ENCODE measurements at places on chromosomes 1 and 21. TPM values are rescaled to one million over a fixed set of nuclear protein-coding genes. Genes with fewer than 3 reads are reported as not detected.

DNA sequence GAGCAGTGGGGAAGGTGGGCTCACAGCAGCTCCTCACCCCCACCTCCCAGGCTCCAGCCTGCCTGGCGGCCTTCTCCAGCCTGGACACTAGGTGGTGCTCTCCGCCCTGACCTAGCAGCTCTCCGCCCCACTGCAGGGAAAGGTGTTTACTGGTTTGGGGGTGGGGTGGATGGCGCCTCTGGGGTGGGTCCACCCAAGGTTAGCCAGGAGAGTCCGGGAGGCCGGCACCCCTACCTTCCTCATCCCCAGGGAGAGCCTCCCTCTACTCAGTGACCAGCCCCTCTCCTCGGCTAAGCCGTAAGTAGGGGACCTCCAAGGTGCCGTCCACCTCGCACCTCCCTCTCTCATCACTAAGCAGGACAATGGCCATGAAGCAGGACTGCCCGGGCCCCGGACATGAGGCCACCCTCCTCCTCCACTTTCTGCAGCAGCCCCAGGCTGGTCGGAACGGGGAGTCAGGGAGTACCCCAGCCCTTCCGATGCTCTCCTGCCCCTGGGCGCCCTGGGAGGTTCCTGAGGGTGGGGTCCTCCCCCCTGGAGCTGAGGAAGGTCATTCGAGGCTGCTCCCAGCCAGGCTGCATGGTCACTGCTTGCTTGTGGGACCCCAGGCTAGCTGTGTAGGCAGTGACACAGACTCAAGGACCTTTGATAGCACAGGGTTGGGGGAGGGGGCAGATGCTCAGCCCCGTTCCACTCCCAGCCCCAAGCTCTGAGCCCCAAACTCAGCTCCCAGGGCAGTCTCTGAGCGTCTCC lies 101.4 kb upstream of the VAMP3 start:
- peak; percentile 31 for DNase-seq

The CBR3 gene
- 1.7 TPM for total RNA-seq

- DNase-seq = no peak
Measured at GRCh38 chr1:7303554-7304317, 467.4 kb upstream of the VAMP3 start.

DNA sequence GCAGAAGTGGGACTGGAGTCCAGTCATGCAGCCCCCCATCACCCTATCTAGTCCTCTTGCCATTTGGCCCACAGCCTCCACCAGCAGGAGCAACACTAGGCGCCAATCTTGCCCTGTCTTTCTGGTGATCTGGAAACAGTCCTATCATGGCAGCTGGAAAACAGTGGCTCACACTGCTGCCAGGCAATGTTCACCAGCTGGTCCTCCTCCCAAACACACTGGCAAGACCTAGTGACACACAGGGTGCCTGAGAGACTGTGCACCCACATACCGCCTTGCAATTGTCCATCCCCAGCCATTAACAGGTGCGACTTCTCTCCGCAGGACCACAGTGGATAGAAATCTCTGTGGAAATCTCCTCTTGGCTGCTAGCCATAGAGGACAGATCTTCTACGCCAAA lies 105.5 kb downstream of the HIVEP3 start:
- no peak for DNase-seq

DNA sequence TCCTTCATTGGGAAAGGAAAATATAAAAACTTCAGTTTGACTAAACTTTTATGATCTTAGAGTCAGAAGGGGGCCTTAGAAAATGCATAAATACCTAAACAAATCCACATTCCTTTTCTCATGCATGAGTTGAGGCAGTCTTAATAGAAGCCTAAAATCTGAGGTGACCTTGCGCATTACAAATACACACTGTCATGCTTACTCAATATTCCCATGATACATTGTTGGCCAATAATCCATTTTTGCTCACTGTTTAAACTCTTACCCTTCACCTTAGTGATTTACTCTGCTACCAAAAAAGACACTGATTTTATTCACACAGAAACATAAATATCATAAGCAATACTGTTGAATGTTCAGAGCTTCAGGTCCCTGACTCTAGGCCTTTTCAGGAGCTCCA lies 19.1 kb upstream of the TMCO1 start:
- no peak for DNase-seq

DNA sequence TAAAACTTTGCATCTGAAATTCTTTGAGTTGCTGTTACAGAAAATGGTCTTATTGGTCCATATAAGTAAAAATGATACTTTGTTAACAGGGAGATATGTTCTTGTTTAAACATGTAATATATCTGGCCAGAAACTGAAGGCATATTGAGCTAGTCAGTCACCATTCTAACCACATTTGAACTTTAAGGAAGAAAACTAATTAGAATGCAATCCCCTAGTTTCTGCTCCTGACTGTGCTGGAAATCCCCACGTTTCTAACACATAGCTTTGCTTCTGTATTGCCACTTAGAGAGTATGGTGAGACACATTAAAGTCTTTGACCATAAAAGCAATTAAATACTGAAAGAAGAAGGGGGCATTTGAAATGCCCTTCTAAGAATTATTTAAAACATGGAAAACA lies 32.1 kb upstream of the HIVEP3 start:
- no peak for DNase-seq

The DSCAM gene
- not detected for total RNA-seq

- DNase-seq = no peak
Measured at GRCh38 chr1:206834711-206835110, 30.7 kb upstream of the IL20 start.

The S100A5 gene
- total RNA-seq = 6.0 TPM

DNA sequence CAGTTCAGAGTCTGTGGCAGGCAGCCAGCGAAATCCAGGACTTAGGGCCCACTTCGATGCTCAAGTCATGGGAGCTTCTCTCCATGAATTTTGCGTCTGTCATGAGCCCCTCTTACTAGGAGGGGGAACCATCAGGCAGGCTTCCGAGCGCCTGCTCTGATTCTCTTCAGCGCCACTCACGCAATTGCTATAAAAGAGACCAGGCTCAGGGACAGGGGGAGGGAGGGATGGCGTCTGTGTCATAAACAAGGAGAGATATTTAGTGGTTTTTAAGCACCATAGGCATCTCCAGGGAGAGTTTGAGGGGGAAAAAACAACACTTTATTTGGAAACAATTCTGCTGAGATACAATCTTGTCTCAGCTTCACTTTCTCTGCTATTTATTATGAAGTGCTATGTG lies 60.6 kb downstream of the NAV1 start:
- DNase-seq = no peak

- DNase-seq = no peak
Measured at GRCh38 chr1:5921671-5922070, 70.6 kb downstream of the NPHP4 start.

- no peak for DNase-seq
Measured at GRCh38 chr1:42753070-42753469, 13.0 kb upstream of the CLDN19 start.

- no peak for DNase-seq
Measured at GRCh38 chr1:38050397-38051078, 3.9 kb upstream of the POU3F1 start.

The ATP1A2 gene
- total RNA-seq = not detected

DNA sequence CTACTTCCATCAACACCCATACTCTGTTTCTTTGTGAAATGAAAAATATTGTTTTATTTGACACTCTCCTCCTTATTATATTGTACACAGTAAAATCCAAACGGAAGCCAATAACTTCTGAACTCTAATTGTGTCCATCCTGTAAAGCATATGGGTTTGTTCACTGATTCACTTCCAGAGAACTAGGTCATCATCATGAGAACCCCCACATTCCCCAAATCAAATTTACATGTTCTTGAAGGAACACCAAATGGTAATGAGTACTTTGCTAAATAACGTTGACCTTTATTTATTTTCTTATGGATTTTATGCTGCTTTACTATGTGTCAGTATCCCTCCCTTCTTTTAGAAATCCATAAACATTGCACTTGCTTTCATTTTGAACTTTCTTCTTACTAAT lies 213.4 kb upstream of the CACYBP start:
- DNase-seq = no peak

GRCh38 chr1:64199154-64199553 lies 4.3 kb upstream of the UBE2U start:
- DNase-seq = no peak

- DNase-seq = no peak
Measured at GRCh38 chr1:222772996-222773379, 36.0 kb downstream of the FAM177B start.

- DNase-seq = no peak
Measured at GRCh38 chr1:231653632-231654031, 27.0 kb downstream of the DISC1 start.

GRCh38 chr1:223147873-223148272 lies 4.8 kb upstream of the TLR5 start:
- no peak for DNase-seq

The PRSS38 gene
- total RNA-seq = not detected

The HDAC1 gene
- total RNA-seq = 232 TPM

The RAB29 gene
- 17.7 TPM for total RNA-seq

The S100A1 gene
- total RNA-seq = 0.30 TPM

The GNG12 gene
- 49.6 TPM for total RNA-seq

DNA sequence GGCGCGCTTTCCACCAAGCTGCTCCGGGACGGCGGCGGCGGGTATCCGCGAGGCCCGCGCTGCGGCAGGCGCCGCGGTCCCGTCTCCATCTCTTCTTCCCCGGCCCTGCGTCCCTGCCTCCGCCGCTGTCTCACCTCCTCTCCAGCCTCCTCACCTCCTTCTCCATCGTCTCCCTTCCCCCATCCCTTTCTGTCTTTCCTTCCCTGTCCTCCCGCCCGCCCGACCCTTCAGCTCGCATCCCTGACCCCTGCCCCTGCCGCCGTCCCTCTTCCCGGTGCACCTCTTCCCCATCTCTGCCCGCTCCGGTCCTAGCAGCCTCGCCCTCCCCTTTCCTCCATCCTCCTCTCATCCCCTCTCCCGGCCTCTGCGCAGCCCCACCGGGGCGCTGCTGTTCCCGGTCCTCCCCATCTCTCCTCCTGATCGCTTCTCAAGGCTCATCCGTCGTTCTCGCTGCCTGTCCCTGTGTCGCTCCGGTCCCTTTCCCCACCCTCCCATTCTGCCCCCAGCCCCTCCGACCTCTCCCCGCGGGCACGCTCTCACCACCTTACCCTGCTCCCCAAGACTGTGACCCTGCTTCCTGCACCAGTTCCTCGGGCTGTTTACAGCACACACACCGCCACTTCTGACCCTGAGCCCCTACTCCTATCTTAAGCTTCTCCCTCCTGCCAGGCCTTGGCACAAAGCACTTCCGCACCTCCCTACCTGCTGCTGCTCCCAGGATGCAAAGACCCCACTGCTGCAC lies 760 bp upstream of the NPHP4 start:
- no peak for DNase-seq

The LRRC39 gene
- total RNA-seq = 0.54 TPM

- DNase-seq = no peak
Measured at GRCh38 chr1:93587354-93587753, 94.3 kb downstream of the BCAR3 start.

DNA sequence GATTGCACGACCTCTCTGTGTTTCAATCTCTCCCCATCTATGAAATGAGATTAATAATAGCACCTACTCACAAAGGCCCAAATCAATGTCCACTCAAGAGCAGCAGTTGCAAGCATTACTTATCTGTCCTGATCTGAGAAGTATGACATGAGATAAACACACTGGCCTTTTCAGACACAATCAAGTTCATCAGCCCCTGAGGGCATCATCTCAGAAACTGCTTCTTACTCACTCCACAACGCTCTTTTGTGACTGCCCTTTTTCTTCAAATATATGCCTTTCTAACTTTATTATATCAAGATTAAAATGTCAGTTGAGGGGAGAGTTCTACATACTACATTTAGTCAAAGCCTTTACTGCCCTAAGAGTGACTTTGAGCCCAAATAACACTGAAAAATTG lies 371.9 kb upstream of the SPAG17 start:
- no peak for DNase-seq

All from HCT116 (cell line).